GF-D8 (cell line): ENCODE measurements at places on chromosomes 7 and 10.

DNA sequence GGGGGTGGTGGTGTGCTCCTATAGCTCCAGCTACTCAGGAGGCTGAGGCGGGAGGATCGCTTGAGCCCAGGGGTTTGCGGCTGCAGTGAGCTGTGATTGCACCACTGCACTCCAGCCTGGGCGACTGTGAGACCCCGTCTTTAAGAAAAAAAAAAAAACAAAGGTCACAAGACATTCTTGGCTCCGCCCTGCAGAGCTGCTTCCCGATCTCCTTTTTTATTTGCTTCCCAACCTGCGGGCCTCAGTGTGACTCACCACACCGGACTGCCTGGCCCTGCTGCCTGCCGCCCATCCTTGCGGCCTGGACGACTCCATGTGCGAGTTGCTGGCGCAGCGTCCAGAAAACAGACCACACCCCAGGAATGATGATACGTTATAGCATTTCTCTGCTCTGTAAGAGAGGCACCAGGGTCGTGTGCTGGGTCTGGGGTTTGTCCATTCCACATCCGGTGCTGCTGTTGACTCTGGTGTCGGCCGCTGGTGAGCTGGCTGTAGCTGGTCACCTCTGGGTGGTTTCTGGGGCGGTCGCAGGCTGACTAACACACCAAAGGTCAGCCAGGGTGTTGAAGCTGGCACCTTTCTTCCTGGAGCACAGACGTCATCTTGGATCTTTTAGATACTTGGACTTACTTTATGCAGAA, 123.6 kb downstream of the TCF7L2 start:
- no peak for DNase-seq

GRCh38 chr7:28332046-28332445, 80.3 kb upstream of the CREB5 start:
- no peak for DNase-seq

DNA sequence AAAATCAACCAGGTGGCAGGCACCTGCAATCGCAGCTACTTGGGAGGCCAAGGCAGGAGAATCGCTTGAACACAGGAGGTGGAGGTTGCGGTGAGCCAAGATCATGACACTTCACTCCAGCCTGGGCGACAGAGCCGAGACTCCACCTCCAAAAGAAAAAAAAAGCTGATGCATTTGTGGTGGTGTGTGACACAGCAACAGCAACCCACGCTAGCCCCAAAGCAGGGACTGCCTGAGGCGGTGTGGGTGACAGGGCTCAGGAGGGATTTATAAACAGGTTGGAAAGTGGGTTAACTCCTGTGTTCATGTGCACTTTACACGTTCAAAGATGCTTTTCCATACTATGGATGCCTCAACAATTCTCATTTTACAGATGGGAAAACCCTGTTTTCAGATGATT, 395.9 kb upstream of the PODXL start:
- DNase-seq, result no peak

DNA sequence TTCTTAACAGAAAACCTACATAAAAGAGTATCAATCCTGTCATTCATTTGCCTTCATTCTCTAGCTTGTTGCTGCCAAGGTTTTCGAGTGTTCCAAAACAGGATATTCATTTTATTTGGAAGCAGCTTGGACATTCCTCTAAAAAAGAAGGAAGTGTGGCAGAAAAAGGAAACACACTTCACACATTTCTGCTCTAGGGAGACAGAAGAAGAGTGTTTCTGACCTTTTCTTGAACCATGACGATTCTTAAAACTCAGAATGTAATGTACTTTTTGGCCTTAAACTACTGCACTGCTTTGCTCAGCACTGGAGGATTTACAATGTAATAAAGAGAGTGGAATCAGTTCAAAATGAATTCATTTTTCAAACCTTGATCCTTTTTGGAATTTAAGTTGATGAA, 81.3 kb downstream of the SEMA3A start:
- no peak for DNase-seq

DNA sequence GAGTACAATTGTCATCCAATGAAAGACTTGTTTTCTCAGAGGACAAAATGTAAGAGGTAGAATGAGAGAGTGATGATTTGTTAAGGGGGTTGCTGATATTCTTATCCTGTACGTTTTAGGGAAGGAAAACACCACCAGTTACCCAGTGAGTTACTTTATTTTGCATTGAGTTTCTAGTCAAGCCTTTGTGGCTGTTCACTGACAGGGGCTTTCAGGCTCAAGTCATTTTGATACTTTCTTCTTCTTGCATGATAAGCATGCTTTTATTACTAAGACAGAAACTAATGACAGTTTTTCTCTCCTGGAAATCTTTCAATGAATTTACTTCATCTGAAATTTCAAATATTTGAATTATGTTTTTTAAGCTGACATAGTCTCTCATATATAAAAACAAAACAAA, 710.2 kb upstream of the POM121L12 start:
- DNase-seq, result no peak

DNA sequence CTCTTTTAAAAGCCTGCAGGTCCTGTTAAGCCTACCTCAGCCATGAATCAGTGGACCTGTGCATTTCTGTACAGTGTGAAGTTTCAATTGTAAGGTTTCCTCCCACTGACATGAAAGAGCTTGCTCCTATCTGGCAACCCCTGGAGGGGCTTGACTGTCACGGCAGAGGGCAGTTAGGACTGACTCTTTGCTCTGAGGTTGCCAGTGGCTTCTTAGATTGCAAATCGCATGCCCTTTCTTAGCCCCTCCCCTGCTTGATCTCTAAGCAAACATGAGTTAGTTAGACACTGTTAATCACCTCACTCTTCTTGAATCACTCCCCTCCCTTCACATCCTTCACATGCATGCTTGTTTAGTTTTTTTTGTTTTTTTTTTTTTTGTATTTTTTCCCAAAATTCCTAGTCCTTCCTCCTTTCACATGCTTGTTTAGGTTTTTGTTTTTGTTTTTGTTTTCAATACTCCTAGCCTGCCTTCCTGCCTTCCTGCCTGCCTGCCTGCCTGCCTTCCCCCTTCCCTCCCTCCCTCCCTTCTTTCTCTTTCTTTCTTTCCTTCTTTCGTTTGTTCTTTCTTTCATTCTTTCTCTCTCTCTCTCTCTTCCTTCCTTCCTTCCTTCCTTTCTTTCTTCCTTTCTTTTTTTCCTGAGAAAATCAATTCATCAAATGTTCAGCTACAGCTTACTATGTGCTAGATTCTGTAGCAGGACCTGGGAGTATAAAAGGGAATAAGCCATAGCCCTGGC, 6.0 kb upstream of the HIPK2 start:
- DNase-seq, result no peak

GRCh38 chr7:74290553-74290950, 1.3 kb downstream of the CLIP2 start:
- no peak for DNase-seq

DNA sequence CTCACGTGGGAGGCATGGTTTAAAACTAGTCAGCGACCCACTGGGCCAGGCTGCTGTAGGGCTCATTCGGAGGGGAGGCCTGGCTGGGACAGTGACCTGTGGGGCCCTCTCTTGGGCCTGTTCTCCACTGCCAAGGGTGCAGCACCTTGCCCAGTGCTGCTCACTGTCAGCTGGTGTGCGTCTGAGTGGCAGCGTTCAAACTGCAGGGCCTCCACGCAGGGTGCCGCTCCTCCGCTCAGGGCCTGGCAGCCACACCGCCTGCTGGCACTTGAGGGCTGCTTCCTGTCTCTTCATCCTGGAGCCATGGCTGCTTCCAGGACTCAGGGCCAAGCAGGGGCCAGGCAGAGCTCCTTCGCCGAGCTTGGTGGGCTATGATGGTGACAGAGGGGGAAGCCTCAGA, 18.3 kb downstream of the ADAMTS14 start:
- no peak for DNase-seq

DNA sequence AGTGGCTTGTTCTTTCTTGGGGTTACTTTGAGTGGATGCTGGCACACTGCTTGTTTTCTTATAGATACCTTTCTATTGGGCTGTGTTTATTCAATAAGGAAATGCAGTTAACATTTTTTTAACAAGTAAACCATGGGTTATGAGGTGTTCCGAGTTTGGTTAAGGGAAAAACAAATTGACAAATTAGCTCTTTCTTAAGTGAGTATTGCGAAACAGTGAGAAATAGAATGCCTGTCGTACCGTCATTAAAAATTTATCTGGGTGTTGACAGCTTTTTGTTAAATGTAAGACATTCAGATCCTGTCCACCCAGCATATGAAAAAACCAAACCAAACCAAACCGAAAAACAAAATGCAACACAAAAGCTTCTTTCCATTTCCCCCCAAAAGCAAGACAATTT, 6.2 kb downstream of the CUX1 start:
- no peak for DNase-seq

GRCh38 chr7:149670288-149670687, 103.1 kb downstream of the ZNF467 start:
- DNase-seq, result no peak

DNA sequence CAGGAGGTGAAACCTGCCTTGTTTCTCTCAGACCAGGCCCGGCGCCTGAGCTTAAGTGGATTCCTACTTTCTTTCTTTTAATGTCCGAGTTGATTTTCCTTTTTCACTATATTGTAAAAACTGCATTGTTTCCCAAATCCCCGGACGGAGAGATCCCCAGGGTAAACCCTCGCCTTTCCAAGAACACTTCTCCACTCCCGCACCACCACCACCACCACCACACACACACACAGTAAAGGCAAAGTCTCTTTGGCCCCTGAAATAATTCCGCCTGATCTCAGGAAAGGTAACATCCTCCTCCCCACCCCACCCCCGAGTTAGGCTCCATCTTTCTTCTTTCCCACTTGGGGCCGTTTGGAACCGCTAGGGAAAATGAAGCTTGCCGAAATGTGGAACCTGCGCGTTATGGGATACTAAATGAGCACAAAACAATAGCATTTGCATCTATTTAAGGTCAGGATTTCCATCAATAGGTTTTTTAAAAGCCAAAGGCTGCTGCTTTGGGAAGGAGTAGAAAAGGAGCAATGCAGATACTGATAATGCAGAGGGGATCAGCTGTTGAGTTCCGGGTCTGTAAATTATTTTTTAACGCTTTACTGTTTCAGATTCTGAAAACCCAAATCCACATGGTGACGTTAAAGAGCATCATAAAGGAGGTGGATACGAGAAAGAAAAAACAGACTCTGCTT, 2.5 kb downstream of the HPSE2 start:
- no peak for DNase-seq

DNA sequence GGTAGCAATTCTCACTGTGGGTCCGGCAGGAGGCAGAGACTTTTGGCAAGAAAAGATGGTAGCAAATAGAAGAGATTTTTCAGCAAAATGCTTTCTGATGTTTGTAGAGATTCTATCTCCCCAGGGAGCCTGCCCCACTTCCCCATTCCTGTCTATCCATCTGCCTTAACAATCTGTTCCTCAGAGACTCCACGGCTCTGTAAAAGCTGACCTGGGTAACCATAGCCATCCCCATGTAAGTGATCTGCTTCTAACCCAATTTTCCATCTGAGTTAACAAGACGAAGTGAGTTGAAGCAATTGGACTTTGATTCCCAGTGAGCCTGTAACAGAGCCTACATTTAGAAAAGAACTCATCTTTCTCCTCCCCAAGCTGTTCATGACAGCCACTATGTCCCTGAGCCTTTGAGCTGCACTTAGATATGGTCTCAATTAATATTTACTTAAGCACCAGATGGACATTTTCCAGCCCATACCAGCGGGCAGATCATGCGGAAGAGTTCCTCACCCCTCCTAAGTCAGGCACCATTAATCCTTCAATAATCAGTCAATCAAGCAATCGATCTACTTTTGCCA, 896.1 kb downstream of the CCSER2 start:
- no peak for DNase-seq

DNA sequence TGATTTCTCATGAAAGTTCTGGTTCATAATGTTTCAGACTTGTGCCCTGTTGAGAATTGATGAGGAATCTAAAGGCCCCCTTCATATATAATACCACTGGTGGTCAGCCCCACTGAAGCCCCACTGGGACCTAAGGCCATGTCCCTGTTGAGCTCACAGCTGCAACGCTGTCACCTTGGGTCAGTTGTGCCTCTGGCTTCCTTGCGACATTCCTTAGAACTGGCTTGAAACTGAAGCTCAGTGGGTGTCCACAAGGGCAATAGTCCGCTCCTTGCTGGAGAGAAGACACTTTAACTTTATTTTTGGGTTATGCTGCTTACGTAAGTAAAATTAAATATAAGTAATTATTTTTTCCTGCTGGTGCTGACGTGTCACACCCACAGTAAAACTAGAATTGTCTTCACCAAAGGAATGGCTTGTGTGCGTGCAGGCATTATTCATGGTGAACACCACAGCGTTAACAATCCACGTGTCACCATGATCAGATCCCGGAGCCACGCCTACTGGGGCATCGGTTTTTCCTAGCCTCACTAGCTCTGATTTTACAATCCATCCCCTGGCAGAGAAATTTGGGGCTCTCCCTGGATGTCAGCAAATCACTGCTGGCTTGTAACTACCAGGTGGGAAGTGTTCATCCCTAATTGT, 66.5 kb downstream of the BICC1 start:
- DNase-seq, result no peak

GRCh38 chr10:79347894-79348639, 798 bp downstream of the PPIF start:
- DNase-seq, result peak; percentile 48

- no peak for DNase-seq
Observed at GRCh38 chr7:22350466-22351328, 6.3 kb downstream of the RAPGEF5 start.

GRCh38 chr10:71693377-71693776, 26.2 kb downstream of the C10orf105 start:
- DNase-seq, result no peak

GRCh38 chr10:778626-779330, 89.3 kb upstream of the DIP2C start:
- DNase-seq, result no peak

DNA sequence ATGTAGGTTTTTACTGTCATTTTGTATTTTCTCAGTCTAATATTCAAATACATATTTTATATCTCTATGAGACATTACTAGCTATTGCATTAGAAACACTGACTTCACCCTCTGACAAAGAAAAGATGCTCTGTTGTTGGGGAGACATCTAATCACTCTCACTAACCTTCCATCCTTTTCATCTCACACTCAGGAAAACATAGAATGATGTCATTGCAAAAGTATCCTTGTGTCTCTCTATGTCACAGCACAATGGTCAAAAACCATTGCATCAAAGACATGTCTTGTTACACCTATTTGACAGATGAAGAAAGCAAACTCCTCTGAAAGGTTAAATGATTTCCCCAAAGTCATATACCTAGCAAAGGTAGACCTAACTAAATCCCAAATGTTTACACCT, 231.3 kb upstream of the PTN start:
- DNase-seq, result no peak

GRCh38 chr10:60048091-60048501, 141.7 kb upstream of the CCDC6 start:
- DNase-seq, result no peak
